Testis (tissue), 5 donors: ENCODE measurements at places on chromosomes 1 and 21. TPM values are rescaled to one million over a fixed set of nuclear protein-coding genes. Genes with fewer than 3 reads are reported as not detected.

DNA sequence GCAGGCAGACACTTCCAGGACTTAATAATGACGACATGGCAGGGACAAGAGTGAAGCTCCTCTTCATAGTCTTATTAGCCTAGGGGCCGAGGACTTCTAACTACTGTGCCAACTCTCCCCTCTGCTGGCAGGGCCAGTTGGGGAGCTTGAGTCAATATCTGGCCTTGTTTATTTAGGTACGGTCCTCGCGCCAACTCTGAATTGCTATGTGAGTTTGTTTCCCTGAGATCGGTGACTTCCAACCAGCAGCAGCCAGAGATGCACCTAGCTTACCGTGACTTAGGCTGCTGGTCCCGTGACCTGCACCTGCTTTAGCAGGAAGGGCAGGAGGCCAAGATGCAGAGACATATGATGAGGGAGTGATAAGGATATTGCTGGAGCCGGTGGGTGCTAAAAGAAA lies 451.1 kb downstream of the PCP4 start:
- no peak for DNase-seq

The MYOG gene
- total RNA-seq, result 0.47 TPM

The GJB3 gene
- total RNA-seq, result 0.55 TPM

The KIF14 gene
- total RNA-seq, result 3.5 TPM

The CHI3L1 gene
- 2.0 TPM for total RNA-seq

GRCh38 chr1:1622010-1622787 lies 6.9 kb downstream of the MIB2 start:
- DNase-seq, result no peak

The NTMT2 gene
- not detected for total RNA-seq

GRCh38 chr1:217770918-217771317 lies 139.8 kb downstream of the SPATA17 start:
- no peak for DNase-seq

DNA sequence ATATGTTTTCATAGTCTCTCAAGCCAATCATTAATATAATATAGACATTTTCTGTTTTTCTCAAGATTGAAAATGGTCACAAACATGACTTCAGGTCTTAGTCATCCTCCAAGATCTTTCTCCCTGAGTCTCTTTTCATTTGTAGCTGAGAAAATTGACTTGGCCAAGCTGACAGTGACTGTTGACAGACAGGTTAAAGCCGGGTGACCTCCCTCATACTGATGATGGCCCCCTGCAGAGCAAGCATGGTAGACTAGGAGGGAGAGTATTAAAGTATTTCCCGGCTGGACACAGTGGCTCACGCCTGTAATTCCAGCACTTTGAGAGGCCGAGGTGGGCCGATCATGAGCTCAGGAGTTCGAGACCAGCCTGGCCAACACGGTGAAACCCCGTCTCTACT lies 6.8 kb upstream of the KIAA1614 start:
- DNase-seq, result no peak

GRCh38 chr1:28246427-28246832 lies 10.5 kb downstream of the ATP5IF1 start:
- no peak for DNase-seq

The CD5L gene
- total RNA-seq, result not detected

DNA sequence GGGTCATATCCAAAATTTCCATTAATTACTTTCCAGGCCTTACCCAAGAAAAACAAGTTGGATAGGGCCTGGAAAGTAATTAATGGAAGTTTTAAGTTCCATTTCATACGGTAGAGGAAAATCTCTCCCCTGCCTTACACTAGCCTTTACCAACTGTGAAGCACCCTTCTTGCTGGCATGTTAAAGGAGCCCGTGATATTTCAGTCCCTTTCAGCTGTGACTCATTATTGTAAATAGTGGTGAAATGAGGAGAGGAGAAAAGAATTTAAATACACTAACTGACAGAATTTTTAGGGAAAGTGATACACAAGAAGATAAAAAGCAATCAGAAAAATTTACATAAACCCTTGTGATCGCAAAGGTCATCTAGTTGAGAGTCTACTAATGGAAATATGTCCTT lies 20.3 kb upstream of the KAZN start:
- no peak for DNase-seq

- no peak for DNase-seq
These were observed 397.9 kb upstream of the TMPRSS15 start for GRCh38 chr21:18801468-18801867.

DNA sequence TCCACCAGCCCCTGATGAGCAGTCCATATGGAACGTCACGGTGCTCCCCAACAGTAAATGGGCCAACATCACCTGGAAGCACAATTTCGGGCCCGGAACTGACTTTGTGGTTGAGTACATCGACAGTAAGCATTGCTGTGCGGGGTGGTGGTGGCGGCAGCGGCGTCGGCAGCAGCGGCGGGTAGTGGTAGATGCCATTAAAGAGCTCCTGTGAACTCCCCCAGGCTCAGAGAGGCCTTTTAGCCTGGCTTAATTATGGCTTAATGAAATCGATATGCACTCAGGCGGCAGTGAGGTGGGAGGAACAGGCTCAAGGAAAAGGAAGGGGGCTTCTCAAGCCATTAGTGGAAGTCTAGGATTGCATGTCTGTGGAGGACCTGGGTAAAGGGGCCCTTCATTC lies 41.9 kb upstream of the CNTN2 start:
- DNase-seq, result no peak

DNA sequence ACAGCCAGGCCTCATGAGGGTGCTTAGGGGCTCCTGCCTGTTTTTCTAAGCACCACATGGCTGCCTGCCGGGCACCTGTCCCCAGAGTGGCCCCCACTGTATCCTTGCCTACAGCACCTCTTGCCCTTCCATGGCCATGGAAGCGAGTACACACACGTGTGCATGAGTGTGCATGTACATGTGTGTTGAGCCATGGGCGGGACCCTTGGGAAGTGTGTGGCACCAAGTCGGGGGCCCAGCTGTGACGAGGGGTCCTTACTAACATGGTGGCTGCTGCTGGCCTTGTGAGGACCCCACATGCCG lies 25.8 kb downstream of the KRTAP10-1 start:
- no peak for DNase-seq

The VCAM1 gene
- 4.1 TPM for total RNA-seq

The FMO4 gene
- total RNA-seq, result 4.2 TPM

DNA sequence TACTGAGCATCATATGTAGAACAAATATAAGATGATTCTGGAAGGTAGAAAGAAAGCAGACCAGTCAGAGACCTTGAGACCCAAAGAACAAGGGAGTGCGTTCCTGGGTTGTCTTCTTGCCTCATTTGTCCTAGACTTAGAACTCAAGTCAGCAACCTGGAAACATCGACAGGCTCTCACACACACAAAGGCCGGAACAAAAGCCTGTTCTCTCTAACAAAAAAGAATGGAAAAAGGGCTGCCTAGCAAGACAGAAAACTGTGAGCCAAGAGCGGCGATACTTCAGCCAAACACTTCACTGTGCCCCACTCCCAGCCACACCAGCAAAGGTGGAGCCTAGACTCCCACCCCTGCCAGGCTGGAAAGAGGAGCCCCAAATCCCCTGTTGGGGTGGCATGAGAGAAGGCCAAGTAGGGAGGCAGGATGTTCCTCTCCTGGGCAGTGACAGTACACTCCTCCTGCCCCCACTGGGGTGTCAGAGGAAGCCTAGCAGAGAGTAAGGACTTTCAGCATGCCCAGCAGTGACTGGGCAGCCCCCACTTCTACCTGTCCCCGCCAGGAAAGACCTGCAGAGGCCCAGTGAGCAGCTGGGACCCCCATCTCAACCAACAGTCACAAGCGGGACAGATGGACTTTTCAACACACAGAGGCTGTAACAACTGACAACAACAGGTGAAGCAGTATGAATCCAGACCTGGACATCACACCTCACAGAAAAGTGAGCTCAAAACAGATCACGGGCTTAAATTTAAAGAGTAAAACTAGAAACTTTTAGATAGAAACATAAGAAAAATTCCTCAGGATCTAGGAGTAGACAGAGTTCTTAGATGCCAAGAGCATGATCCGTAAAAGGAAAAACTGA lies 33.0 kb downstream of the MRAP start:
- DNase-seq, result no peak

The GNG12 gene
- 28.1 TPM for total RNA-seq

The OR2T12 gene
- total RNA-seq, result not detected

The AMY2B gene
- 16.0 TPM for total RNA-seq

- DNase-seq, result no peak
These were observed 112.3 kb downstream of the PRRX1 start for GRCh38 chr1:170776252-170776651.

DNA sequence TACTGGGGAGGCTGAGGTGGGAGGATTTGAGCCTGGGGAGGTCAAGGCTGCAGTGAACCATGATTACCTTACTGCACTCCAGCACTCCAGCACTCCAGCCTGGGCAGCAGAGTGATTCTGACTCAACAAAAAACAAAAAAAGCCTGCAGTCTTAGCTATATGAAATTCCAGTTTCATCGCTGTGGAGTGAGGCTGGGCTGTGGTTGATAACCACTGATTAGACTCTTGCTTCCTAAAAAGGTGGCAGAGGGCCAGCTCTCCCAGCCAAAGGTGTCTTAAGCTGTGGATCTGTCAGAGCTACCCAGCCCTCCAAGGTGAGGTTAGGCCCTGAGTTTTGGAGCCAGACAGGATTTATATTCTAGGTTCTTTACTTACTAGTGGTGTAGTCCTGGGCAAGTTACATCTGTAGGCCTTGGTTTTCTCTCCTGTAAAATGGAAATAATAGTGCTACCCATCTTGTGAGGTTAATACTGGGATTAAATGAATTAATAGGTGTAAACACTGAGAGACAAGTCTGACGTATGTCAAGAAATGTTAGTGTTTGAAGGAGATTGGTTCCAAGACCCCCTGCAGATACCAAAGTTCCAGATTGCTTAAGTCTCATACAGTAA lies 35.9 kb downstream of the TMCC2 start:
- no peak for DNase-seq

GRCh38 chr21:21688889-21689288 lies 690.7 kb downstream of the NCAM2 start:
- DNase-seq, result peak; percentile 44

GRCh38 chr1:1899967-1900327 lies 9.1 kb upstream of the GNB1 start:
- no peak for DNase-seq

- DNase-seq, result no peak
These were observed 1.3 kb downstream of the DYRK3 start for GRCh38 chr1:206636671-206637070.

DNA sequence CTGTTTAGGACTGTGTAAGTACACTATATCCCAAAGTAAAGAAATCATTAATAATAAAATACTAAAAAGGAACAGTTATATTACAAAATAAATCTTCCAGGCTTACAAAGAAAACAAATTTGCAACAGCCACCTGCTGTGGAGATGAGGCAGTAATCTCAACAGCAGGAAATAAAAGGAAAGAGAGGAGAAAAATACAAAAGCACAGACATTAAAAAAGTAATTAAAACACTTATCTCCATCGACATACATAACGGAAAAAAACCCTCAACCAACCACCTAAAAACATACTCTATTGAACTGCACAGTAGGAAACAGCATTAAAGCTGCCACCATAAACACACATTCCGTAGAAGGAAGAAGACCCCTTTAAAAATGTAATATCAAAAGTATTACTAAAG lies 317.6 kb downstream of the DPYD start:
- DNase-seq, result no peak

The TMEM200B gene
- 40.3 TPM for total RNA-seq

GRCh38 chr1:12475101-12475500 lies 142.9 kb downstream of the DHRS3 start:
- no peak for DNase-seq

GRCh38 chr21:29511096-29511495 lies 212.4 kb downstream of the BACH1 start:
- DNase-seq, result no peak

GRCh38 chr1:53088616-53089300 lies 26.7 kb downstream of the PODN start:
- DNase-seq, result no peak

The CLCA4 gene
- total RNA-seq, result 0.63 TPM

DNA sequence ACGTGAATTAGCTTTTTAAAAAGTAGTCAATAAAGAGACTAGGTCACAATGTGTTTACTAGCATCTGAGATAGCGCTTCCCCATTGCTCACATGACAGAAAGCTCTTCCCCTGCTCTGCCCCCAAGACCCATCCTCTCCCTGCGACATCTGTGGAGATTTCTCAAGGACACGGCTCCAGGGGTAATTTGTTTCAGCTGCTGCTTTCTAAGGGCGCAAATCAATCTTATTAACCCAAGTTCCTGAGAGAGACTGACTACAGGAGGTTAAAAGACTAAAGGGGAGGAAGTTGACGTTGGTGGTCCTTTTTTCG lies at the start of gene MYOCOS:
TSS of gene MYOCOS (plus strand) at position 92 of the 311 bp plus-strand sequence. CDS start 1,641 bp downstream, outside the sequence.
- no peak for DNase-seq

DNA sequence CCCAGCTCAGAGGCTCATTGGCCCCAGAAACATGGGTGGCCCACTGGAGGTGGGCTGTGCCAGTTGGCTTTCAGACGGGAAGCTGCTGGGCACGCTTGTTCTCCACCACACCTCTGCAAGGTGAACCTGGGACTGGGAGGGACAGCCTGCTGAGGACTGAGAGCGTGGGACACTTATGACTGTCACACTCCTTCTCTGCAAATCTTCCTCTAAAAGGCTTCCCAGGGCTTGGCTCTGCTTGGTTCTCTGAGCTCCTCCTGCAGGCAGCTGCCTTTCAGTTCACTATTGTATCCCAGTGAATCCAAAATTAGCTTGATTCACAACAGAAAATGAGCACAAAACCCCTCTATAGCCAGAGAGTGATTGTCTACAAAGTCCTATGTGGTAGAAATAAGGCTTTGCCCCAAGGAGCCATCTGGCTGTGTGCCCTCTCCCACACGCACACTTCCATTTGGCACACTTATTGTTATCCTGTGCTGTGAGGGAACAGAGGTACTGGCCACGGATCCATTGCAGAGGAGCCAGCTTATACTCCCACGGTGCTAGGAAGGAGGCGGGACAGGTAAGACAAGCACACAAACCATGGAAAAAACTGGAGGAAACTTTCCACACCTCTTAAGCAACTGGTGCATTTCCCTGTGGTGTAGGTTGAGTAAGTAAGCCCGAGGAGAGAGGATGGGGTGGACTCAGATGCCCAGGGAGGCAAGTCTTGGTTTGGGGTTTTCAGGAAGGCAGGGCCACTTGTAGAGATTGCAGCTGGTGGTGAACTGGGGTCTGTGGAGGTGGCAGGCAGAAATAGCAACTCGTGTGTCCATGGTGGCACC lies 18.9 kb upstream of the BTG2 start:
- no peak for DNase-seq

GRCh38 chr1:207007352-207008033 lies 25.1 kb downstream of the C1orf116 start:
- peak; percentile 82 for DNase-seq

- DNase-seq, result no peak
These were observed 14.1 kb upstream of the SLC19A2 start for GRCh38 chr1:169499807-169500206.

The PARP1 gene
- total RNA-seq, result 224 TPM

The MCOLN3 gene
- 5.1 TPM for total RNA-seq
